Stomach (tissue), 19 donors: ENCODE measurements at places on chromosomes 12 and 14. TPM values are rescaled to one million over a fixed set of nuclear protein-coding genes. Genes with fewer than 3 reads are reported as not detected.

Gene LRTM2
- polyA plus RNA-seq, result not detected

Gene VIPAS39
- polyA plus RNA-seq, result 11.0 TPM

Gene DLST
- 42.0 TPM for polyA plus RNA-seq

Gene MDGA2
- not detected for polyA plus RNA-seq

Gene MGAT4C
- 0.06 TPM for polyA plus RNA-seq

Gene SOAT2
- polyA plus RNA-seq, result not detected

Gene TMEM30B
- 14.6 TPM for polyA plus RNA-seq

Gene FOXN4
- polyA plus RNA-seq, result not detected

Gene NRL
- 1.2 TPM for polyA plus RNA-seq

Gene CMA1
- 0.23 TPM for polyA plus RNA-seq

Gene VSX2
- not detected for polyA plus RNA-seq

Gene KIF5A
- polyA plus RNA-seq, result 0.40 TPM
